ENCODE measurements at places on chromosomes 13 and 19.

- no peak for DNase-seq
Observed at GRCh38 chr13:67136157-67136556, 94.0 kb downstream of the PCDH9 start.

GRCh38 chr19:7450243-7451223 lies 38.3 kb downstream of the PEX11G start:
- no peak for DNase-seq

GRCh38 chr19:1257475-1258162 lies 9.2 kb downstream of the MIDN start:
- no peak for DNase-seq

DNA sequence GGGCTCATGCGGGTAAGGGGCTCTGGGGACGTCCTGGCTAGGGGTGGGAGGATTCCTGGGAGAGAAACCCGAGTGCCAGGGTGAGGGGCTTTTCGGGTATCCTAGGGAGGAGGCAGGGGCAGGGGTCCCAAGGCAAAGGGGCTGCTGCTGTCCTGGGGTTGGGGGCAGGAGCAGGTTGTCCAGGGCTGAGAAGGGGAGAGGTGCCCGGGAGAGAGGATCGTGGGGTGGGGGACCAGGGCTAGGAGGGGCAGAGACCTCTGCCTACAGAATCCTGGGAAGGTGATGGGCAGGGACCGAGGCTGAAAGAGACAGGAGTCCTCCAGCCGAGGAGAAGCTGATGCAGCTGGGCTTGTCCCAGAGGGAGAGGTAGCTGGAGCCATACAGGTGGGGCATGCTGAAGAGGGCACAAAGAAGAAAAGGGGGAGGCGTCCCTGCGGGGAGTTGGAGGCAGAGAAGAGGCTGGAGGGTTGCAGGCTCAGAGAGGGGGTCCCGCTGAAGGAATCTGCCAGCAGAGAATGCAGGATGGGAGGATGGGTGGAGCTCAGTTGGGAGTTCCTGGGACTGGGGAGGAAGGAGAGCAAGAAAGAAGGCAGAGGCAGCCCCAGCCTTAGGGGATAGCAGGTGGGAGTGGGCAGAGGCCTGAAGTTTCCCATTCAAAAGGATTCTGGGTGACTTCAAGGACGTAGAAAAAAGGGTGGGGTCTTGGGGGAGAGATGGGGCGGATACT lies 574 bp downstream of the CYP2S1 start:
- DNase-seq: no peak

DNA sequence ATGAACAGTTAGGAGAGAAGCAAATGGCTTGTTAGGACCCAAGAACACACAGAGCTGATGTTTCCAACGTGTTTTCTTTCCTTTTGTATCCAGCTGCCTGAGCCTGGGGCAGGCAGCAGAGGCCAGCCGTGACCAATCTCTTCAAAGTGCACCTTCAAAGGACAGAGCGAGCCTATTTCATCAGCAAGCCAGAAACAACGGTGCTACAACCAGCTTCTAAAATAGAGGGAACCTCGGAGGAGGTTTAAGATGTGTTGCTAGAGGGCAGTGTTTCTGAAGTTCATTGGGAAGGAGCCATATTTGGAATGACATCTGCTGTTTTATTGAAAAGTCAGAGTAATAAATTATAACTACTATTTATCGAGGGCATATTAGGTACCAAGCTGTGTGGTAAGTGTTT lies 56.2 kb upstream of the RFC3 start:
- DNase-seq: no peak

GRCh38 chr19:3251229-3251628 lies 26.8 kb downstream of the CELF5 start:
- DNase-seq: no peak

DNA sequence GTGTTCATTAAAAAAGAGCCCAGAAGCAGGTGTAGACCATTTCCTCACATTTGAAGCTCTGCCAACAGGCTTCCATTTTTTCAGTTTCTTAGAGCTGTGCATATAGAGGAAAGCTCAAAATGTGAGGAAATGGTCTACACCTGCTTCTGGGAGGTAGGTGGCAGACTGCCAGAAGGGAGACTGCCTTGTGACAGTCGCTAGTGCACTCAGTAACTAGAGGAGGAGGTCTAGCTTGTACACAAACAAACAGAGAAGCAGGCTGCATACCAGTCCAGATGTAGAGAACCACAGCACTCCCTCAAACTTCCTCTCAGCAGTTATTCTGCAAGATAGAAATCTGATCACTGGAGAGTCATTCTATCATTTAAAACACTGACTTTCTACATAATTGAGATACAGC lies 800.2 kb downstream of the EFNB2 start:
- DNase-seq: no peak

GRCh38 chr19:18441804-18442788 lies 4.2 kb upstream of the ISYNA1 start:
- DNase-seq: no peak

DNA sequence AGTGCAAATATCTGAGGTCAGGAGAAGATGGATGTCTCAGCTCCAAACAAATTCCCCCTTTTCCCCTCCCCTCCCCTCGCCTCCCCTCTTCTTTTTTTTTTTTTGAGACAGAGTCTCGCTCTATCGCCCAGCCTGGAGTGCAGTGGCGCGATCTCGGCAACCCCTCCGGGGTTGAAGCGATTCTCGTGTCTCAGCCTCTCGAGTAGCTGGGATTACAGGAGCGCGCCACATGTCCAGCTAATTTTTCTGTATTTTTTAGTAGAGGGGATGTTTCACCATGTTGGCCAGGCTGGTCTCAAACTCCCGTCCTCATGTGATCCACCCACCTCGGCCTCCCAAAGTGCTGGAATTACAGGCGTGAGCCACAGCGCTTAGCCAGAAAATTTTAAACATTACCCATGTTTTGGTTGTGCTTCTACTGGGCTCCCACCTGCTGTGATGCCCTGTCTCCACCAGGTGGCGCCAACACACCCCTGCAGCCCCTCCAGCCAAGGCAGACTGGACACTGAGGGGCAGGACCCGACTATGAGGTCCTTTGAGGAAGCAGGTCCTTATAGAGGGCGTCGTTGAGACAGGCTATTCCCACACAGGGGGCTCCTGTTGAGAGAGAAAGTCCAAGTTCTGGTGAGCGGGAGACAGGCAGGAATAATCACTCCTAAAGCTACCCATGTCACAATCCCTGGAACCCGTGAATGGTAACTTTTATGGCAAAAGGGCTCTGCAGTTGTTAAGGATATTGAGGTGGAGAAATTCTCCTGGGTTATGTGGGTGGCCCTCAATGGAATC lies 6.3 kb downstream of the ERICH4 start:
- DNase-seq: peak; percentile 82

DNA sequence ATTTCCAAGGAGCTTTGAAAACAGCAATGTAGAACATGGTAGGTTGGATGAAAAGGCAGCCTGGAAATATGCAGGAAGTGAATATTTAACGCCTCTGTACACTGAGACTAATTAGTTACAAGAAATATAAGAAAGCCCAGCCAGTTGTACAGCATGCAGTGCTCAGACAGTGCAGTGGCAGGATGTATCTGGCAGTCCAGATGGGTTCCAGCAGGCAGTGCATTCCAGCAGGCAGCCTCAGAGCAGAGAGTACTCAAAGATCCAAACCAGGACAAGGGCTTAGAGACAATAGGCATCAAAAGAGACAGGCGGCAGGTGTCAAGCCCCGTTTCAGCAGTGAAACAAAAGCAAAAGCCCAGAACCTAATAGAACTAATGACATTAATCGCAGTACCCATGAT lies 2776.3 kb downstream of the PCDH9 start:
- DNase-seq: no peak

DNA sequence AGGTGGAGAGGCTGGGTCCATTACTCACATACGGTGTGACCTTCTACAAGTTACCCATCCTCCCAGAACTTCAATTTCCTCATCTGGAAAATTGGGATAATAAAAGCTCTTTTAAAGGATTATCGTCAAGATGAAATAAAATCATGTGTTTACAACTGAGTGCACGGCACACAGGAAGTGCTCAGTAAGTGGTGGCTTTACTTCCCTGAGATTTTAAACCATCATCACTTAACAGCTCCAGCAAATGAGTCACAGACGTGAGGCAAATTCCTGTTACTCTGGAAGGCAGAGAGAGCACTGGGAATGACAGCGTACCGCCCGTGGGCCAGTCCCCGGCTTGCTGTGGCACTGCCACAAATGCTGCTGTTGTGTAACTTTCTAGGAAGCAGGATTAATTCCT lies 64.1 kb downstream of the MRPL57 start:
- no peak for DNase-seq

GRCh38 chr19:46371371-46371901 lies 24.5 kb downstream of the PPP5C start:
- peak; percentile 42 for DNase-seq

- no peak for DNase-seq
Observed at GRCh38 chr19:29677001-29677817, 11.9 kb downstream of the PLEKHF1 start.

GRCh38 chr13:36395280-36395679 lies 37.0 kb upstream of the CCNA1 start:
- DNase-seq: no peak

GRCh38 chr19:13036366-13036976 lies 41.2 kb downstream of the NFIX start:
- no peak for DNase-seq

GRCh38 chr13:89568746-89569145 lies 1778.7 kb upstream of the MIR17HG start:
- DNase-seq: no peak

GRCh38 chr13:99439850-99440604 lies 61.2 kb upstream of the TM9SF2 start:
- no peak for DNase-seq

GRCh38 chr19:18126097-18126496 lies 26.9 kb upstream of the PIK3R2 start:
- no peak for DNase-seq

- DNase-seq: no peak
Observed at GRCh38 chr13:97120346-97120745, 101.8 kb upstream of the MBNL2 start.

DNA sequence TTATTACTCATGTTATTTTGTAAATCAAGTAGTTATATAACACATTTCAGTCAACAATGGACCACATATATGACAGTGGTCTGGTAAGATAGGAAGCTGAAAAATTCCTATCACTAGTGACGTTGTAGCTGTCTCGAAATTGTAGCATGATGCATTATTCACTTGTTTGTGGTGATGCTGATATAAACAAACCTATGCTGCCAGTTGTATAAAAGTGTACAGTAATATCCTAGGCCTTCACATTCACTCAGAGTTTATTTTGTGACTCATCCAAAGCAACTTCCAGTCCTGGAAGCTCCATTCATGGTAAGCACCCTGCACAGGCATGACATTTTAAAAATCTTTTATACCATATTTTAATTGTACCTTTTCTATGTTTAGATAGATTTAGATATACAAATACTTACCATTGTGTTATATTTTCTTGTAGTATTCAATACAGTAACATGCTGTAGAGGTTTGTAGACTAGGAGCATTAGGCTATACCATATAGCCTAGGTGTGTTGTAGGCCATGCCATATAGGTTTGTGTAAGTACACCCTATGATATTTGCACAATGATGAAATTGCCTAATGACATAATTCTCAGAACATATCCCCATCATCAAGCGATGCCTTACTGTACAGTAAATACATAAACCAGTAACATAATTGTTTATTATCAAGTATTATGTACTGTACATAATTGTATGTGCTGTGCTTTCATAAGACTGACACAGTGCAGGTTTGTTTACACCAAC lies 49.3 kb downstream of the IFT88 start:
- DNase-seq: no peak

DNA sequence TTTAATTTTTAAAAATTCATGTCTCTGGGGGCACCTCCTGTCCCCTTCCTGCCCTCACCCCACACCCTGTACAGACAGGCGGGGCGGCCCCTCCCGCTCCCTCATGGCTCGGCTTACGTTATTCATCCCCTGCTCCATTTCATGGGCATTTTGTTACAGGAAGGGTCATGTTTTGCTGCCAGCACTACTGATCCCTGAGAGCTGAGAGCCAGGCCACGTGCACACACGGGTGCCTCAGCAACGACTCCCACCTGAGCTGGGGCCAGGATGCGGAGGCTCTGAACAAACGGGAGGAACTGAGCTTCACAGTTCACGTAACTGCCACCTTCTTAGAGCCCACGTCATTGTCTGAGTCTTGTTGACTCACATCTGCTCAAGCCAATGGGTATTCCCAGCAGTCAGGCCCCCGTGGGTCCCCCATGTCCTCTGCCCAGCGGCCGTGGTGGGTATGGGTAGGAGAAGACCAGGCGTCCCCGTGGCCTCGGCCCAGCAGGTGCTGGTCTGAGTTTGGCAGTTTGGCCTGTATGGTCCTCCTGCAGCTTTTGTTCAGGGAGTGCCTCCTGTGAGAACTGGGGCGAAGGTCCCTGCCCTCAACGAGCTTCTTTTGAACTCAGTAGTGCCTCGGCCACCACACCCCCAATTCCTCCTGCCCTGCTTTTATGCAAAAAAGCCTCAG lies 16.4 kb upstream of the TMEM255B start:
- no peak for DNase-seq

GRCh38 chr13:76027131-76027530 lies 391.0 kb downstream of the LMO7 start:
- DNase-seq: no peak

GRCh38 chr19:39372941-39373340 lies 18.0 kb downstream of the PAF1 start:
- no peak for DNase-seq

DNA sequence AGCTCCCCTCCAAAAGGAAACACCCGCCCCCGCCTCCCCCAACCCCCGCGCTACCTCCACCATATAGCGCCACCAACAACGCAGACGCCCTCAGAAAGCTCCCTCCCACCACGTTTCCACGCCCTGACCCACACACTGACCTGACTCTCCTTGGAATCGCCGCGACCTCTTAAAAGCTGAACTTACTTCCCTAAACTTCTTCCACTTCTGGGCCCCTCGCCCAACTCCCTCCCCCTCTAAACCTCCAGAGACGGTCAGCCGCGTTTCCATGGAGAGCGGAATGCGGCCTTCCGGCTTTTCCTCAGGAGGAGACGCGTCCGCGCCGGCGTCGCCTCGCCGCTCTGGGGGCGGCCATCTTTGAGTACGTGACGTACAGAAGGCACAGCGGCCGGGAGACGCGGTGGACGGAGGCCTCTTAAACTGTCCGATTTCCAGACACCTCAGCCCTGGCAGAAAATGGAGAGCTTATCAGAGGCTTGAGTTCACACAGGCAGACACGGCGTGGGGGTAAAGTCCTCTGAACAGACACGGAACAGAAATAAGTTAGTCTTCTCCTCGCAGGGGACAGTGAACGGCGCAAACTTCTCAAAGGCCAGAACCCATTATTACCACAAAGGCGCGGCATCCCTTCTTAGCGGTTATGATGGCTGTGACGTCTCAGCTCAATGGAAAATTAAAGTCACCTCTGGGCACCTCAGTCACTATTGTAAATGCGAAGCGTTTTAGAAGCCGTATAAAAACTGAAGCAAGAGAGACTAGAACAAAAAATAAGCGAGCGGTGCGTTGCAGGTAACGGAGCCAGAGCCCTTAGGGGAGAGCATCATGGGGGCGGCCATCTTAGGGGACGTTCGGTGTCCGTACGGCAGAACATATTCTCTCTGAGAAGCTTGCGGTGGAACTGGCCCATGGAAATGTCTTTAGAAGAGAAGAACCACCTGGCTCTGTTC lies at the start of gene ZNF432:
ZNF432 (minus strand) TSS at position 284 of the 947 bp plus-strand sequence. CDS start 1,970 bp downstream, outside the sequence.
- peak; percentile 94 for DNase-seq

GRCh38 chr13:47413112-47413511 lies 516.3 kb upstream of the HTR2A start:
- DNase-seq: no peak

Measured in type B pancreatic cell (in vitro differentiated cells).